ENCODE measurements at places on chromosomes 3 and 15.

GRCh38 chr3:81823882-81824395 is 62.5 kb upstream of the GBE1 start:
- no peak for DNase-seq

GRCh38 chr15:23416349-23417276 is 30.4 kb downstream of the GOLGA6L2 start:
- DNase-seq = no peak

DNA sequence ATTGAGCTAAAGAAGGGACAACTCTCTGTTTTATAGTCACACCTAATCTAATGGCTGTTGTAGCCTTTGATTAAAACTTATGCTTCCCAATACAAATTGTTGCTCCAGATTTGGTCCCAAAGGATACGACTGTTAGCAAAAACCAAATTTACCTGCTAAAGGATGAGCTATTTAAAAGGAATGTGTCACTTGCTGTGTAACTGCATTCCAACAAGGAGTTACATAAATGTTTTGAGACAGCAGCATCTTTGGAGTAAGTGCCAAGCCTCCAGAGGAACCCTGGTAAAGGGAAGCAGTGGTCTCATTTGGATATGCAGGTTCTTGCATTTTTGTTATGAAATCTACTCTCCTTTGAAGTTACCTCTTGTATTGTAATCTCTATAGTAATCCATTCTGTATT is 233.3 kb downstream of the THSD4 start:
- no peak for DNase-seq

GRCh38 chr15:55224892-55225291 is 28.2 kb upstream of the RSL24D1 start:
- no peak for DNase-seq

GRCh38 chr3:82509951-82510603 is 748.6 kb upstream of the GBE1 start:
- no peak for DNase-seq

DNA sequence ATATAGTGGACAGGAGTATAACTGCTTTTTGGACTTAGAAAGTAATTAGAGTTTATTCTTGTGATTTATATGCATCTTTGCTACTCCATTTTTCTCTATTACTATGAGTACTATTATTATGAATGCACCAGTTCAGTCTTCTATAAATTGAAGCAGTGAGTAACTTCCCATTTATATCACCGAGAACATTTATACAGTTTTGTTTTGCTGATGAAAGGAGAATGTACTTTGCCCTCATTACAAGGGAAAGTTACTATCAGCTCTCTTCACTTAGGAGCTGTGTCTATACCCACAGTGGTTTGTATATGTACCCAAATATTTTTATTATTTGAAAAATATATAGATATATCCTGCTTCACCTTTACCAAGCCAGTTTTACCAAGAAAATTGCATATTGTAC is 5.7 kb downstream of the KBTBD12 start:
- DNase-seq = no peak

DNA sequence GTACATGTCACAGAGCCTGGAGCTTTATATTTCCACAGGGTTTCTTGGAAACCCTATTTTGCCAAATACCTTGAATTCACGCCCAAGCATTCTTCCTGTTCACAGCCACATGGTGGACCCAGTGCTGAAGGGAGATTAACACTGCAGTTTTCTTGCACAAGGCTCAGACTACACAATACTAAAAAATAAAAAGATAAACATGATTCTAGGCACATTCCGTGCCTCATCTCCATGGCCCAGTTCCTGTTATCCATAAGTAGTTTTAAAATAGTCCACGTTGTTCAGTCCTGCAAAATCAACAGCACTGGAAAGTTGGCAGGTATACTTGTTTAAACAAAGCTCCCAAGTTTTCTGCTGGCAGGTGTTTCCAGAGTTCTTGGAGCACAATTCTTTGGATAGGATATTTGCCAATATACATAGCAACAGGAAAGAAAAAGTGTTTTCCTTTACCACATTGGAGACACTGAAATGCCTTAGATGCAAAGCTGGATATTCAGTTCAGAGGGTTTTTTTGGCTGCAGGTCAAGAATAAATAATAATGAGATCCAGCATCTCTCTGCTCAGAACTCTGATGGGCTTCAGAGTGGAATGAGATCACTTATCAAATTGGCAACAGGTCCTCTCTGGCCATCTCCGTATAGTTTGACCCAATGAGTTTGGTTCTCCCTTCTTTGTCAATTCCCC is 88.1 kb upstream of the TGFBR2 start:
- no peak for DNase-seq

GRCh38 chr3:82130046-82130445 is 368.6 kb upstream of the GBE1 start:
- DNase-seq = no peak

GRCh38 chr3:149536429-149536828 is 61.9 kb downstream of the TM4SF4 start:
- DNase-seq = no peak

DNA sequence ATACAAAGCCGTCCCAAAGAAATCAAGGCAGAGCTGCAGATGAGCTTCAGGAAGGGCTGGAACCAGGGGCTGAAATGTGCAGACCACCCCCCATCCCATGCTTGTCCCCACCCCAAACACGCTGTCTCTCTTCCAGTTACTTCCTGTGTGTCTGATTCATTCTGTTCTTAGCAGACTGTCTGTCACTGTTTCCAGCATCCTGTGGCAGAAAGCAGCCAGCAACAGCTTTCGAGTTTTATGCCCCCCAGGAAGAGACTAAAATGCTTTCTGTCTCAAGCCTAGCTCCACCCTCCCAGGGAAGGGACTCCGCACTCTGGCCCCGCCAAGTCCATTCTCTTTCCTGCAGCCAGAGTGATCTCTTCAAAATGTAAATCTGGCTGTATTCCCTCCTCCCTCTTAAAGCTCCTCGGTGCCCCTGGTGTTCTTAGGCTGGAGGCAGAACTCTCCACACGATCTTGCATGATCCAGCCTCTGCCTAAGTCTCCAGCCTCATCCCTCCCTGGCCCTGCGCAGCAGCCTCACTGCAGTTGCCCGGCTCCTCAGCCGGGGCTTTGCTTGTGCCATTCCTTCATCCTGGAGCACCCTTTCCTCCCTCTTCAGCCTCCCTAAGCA is 41.5 kb downstream of the HRH1 start:
- DNase-seq = peak; percentile 77

- no peak for DNase-seq
Measured at GRCh38 chr3:176992978-176993377, 204.3 kb downstream of the TBL1XR1 start.

GRCh38 chr3:155496206-155496605 is 202.7 kb upstream of the STRIT1 start:
- DNase-seq = no peak

GRCh38 chr3:122012821-122013220 is 9.2 kb downstream of the ILDR1 start:
- no peak for DNase-seq

DNA sequence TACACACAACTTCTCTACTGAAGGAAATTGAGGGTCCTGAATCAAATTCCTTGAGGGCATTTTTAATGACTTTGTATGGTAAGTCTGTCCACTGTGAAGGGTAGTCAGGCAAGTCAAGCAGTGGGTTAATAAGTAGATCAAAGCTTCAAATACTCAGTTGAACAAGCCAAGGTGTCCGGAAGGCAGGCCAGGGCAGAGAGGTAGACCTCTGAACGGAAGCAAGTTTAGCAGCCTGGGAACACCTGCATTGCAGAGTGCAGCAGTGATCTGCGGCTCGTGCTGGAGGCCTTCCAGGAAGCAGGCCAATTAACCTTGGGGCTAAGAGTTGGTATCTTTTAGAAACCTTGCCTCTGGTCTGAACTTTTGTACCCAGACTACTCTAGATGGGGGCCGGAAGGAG is 143.8 kb downstream of the LRTM1 start:
- DNase-seq = no peak

- no peak for DNase-seq
Measured at GRCh38 chr3:189455009-189455408, 176.2 kb upstream of the TP63 start.

- peak; percentile 69 for DNase-seq
Measured at GRCh38 chr3:56835650-56836227, 34.0 kb upstream of the ARHGEF3 start.

GRCh38 chr15:101406036-101406435 is 83.5 kb downstream of the PCSK6 start:
- no peak for DNase-seq

- peak; percentile 89 for DNase-seq
Measured at GRCh38 chr3:135895106-135895733, 70.3 kb upstream of the PPP2R3A start.

GRCh38 chr3:142056656-142057330 is 92.6 kb downstream of the TFDP2 start:
- no peak for DNase-seq

DNA sequence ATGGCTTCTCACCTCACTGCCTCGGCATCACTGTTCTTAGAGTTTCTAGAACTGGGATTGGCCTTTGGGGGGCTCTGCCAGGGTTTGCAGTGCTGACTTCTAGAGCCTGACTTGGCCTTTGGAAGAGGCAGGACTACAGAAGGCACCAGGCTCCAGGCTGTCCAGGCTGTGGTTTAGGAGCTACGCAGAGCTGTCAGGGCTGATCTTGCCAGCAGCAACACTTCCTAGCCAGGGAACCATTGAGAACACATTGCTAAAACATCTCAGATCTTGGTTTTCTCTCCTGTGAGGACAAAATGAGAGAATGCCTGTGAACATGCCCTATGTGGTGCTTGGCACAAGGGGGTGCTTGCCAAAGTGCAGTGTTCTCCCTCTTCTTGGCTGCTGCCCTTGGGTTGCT is 34.6 kb upstream of the APEH start:
- no peak for DNase-seq

DNA sequence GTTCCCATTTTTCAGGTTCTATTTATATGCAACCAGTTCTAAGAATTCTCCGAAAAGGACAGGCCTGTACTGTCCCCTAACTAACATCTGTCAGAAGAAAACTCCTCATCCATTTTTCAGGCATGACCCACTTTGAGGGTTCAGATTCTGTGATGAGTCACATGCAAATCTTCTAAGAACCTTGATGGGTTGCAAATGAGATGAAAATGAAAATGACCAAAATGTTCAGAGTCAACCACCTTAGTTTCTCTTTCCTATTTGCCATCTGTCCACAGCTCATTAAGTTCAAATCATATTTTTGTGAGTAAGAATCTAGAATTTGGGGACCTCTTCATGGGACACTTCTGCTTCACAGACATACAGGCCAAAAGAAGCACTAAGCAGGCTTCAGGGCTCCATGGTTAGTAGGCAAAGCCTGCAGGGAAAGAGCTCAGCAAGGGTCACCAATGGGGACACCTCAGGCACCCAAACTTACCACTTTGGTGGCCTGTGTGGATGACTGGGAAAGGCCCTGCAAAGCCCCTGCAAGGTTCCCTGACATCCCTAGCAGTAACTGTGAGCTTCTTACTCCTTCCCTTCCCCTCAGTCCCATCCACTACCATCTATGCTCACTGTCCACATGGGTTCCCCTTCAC is 122.0 kb downstream of the WDR76 start:
- peak; percentile 26 for DNase-seq

DNA sequence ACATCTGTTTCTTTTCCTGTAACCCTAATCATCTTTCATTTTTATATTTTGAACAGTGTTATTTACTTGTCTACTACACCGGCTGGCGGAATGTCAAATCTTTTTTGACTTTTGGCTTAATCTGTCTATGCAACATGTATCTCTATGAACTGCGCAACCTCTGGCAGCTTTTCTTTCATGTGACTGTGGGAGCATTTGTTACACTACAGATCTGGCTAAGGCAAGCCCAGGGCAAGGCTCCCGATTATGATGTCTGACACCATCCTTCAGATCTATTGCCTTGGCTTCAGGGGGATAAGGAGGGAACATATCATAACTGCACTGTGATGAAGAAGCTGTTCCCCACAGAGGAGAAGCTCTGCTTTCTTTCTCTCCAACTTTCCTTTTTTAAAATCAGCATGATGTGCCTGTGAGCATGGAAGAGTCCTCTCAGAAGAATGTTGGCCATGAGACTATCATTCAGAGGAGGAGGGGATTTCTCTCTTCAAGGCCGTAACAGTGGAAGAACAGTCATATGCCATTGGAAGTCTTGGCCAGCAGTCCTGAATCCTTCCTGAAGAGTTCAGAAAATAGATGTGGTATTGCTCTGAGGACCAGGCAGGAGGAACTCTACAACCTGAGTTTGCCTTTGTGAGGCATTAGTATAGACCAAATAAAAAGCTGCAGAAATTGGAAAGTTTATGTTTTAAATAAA is 69.9 kb downstream of the SEC22A start:
- no peak for DNase-seq

DNA sequence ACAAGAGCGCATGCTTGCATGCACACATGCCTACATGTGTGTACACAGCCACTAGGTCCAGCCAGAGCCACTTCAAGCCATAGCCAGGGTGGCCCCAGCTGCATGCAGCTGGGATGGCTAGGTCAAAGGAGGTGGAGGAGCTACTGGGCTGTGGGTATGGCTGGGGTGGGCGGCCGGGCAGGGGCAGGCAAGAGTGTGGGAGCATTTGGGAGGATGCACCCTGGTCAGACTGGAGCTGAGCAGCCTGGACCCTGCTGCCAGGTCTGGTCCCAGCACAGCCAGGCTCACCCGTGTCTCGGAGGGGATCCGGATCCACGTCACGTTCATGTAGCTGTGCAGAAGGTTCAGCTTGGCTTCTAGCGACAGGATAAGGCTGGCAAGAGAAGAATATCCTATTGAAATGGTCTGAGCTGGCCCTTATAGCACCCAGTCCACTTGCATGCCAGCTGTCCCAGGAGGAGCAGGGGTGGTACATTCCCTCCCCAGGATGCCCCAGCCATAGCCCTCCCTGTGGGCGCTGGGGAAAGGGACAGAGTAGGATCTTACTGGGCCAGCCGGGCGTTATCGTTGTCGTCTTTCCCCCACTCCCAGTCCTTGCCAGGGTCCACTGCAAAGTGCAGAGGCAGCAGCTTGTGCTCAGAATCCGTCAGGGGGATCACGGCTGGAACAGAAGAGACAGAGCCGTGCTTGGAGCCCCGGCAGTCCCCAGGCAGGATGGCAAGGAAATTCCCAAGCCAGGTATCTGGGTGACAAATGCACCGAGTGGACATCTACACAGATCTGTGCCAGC is 160.5 kb downstream of the KLF13 start:
- DNase-seq = no peak

GRCh38 chr3:51706788-51707731 is at the start of gene GRM2:
Gene GRM2 (plus strand): TSS chr3:51707068. CDS start chr3:51708984, 1,916 bp downstream.
- DNase-seq = peak; percentile 68

DNA sequence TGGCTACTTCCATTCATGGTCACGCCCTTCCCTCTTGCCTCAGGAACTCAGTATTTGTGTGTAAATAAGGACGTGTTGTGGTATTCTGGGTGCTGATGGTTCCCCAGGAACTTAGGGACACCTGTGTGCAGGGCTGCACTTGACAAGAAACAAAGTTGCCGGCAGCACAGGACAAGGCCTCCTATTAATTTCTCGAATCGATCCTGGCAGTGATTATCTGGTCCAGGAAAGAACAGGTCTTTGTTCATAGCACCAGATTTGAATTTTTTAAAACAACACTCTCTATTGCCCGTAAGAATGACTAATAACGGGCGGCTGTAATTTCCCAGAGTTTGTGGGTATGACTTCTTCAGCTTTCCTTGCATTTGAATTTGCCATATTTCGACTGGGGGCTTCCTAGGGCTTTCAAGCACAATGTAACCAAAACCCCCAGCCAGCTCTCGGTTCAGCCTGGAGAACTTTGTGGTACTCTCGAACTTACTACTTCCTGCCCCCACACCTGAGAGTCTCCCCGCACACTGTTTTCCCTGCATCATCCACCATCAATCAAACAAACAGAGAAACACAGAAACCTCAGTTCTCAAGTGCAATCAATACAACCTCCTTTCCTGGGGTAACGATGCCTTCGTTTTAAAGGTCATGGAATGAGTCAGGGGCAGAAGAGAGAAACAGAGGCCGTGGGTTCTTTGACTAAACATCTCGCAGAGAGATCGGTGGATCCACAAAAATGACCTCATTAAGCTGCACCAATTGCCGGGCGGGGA is 241.7 kb upstream of the ICE2 start:
- no peak for DNase-seq

- DNase-seq = no peak
Measured at GRCh38 chr3:77563012-77563411, 523.1 kb downstream of the ROBO2 start.

All from ELR (cell line).